ENCODE measurements at places on chromosomes 12 and 14. TPM values are rescaled to one million over a fixed set of nuclear protein-coding genes. Genes with fewer than 3 reads are reported as not detected.

LHX5 gene
- 10.2 TPM for total RNA-seq

DNA sequence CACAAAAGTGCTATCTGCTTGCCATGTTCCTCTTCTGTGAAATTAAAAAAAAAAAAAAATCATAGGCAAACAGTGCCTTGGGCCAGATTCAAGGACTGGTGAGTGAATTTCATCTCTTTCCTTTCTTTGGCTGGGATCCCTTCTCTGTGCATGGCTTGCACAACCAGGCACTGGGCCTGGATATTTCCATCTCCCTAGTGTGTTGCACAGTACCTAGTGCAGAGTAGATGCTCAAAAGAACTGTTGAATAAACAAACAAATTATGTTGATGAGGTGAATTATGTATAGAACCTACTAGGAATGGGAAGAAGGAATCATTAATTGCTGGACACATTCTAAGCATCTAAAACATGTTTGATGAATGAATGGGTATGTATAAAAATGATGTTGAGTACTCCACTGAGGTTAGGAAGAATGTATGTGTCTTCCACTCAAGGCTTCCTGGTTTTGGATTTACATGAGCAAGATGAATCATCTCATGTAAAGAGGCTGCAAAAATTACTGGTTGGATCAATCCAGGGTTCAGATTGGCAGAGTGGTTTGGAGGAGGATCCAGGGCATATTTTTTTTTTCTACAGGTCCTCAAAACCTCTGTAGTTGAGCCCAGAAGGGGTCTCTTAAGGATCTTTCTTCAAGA is 93.2 kb downstream of the EMP1 start:
- no peak for DNase-seq

DNA sequence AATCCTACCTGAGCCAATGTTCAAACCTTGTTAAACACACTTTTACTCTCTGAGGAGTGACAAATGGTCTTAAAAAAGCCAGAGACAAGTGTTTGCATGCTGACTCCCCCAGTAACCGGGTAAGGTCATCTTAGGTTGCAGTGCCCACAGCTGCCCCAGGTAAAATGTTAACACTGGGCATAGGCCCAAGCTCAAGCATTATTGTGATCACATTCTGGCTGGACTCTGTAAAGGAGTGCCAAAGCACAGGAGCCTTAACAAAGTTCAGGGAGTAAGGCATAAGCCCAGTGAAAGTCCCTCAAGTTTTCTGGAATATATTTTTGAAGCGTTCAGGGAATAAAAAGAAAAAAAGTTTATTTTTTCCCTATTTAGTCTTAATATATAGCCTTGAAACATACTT is 8.6 kb downstream of the EDDM3A start:
- DNase-seq = no peak

KRT81 gene
- total RNA-seq = not detected

SEL1L gene
- total RNA-seq = 60.5 TPM

- no peak for DNase-seq
These were observed 270.3 kb downstream of the NRXN3 start for GRCh38 chr14:78440356-78440894.

Measured in cerebellum (tissue), 4 donors.